ENCODE measurements at places on chromosomes 16 and 17.

DNA sequence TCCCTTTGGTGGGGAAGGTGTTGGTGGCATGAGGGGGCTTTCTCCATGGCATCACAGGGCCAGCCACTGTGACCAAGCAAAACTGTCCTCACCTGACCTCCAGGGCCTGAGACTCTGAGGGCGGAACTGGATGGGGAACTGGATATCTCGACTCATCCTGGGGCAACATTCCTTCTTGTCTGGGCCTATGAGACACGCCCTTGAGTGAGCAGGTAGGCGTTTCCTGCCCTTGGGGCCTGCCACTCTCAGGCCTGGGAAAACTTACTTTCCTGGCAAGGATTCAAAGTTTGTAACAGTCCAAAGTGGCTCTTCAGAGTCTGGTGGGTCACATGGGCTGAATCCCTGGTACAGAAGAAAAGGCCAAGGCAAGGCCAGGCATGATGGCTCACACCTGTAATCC, 9.6 kb downstream of the MT1X start:
- DNase-seq: no peak

- no peak for DNase-seq
These were observed 18.2 kb downstream of the MPP3 start for GRCh38 chr17:43814714-43815113.

- no peak for DNase-seq
These were observed 40.9 kb downstream of the ADAMTS18 start for GRCh38 chr16:77393955-77394354.

DNA sequence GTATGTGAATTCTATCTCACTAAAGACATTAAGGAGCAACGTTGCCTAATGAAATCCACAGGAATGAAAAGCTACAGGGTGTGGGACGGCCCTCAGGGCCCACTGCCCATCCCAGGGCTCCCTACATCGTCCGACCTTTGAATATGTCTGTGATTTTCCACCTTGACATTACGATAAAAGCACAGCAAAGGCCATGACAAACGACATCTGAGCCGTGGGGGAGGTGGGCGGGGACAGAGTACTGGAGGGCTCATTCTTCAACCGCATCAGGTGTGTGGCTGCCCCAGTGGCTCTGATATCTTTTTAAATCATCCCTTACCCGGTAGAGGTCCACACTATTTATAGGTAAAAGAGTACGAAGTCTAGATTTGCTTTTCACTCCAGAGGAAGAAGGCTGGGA, 35.1 kb downstream of the LMF1 start:
- DNase-seq: no peak

GRCh38 chr16:66508914-66509496, 40.9 kb downstream of the TK2 start:
- DNase-seq: no peak

GRCh38 chr17:43905985-43906852, 1.1 kb downstream of the MPP2 start:
- DNase-seq: peak; percentile 85

DNA sequence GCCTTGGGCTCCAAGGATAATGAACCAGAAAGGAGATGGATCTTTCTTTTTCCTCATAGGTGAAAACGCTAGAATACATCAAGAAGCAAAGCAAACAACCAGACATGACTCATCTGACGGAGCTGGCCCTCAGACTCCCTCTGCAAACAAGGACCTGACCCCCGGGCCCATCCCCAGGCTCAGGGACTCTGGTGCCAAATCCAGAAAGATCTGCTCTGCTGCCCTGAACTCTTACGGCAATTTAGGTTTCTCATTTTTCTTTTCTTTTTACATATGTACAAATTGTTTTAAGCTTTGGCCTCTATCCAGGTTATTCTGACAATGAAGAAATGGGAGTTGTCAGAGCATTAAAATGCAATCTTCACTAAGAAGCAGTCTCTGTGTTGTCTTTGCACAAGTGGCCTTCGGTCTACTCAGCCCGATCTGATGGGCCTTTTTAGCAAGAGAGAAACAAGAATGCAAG, 17.7 kb downstream of the KNOP1 start:
- DNase-seq: no peak

DNA sequence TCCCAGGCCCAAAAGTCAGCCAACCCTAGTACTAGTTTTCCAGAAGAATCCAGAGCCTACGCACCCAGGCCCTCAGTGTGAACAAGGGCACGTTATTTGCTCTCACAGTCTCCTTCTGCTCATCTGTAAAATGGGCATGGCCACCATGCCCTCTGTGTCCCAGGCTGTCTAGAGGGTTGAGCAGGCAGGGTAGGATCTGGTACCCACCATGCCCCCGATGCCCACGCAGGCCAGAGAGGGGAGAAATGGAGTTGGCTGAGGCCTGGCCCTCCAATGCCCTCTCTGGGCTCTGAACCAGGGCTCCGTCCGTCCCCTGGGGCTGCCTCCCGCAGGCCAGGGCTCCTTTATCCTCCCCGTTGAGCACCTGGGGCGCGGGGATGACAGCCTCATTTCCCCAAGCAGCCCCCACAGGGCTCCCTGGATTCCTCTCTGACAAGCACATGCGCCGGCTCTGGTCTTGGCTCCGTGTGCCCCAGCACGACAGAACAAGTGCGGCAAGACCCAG, 9.1 kb upstream of the BAHCC1 start:
- no peak for DNase-seq

DNA sequence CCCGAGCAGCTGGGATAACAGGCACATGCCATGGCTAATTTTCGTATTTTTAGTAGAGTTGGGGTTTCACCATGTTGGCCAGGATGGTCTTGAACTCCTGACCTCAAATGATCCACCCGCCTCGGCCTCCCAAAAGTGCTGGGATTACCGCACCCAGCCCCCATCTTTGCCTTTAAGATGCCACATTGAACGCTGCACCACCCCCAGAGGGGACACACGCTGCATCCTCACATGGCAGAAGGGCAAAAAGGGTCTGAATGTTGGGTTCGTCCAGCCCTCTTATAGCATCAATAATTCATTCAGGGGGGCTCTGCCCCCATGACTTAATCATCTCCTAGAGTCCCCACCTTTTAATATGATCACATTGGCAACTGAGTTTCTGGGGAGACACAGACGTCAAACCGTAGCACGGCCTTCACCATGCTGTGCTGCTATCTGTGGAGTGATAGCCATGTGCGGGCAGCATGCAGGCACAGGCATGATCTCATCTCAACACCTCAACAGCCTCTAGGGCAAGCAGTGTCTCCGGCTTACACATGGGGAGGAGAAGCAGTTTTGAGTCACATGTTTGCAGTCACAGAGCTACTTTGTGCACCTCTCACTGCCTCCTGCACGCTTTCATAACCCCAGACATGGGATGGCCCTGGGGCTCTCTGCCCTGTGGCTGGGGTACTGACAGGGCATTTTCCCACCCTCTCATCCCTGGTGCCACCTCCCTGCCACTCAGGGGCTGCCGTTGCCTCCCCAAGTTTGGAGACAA, 30.0 kb downstream of the IL21R start:
- no peak for DNase-seq

DNA sequence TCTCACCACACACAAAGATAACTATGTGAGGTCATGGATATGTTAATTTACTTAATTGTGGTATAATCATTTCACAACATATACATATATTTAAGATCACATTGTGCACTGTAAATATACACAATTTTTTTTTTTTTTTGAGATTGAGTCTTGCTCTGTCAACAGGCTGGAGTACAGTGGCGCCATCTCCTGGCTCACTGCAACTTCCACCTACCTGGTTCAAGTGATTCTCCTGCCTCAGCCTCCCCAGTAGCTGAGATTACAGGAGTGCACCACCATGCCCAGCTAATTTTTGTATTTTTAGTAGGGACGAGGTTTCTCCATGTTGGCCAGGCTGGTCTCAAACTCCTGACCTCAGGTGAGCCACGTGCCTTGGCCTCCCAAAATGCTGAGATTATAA, 11.5 kb upstream of the PRSS54 start:
- no peak for DNase-seq

- no peak for DNase-seq
These were observed 7.5 kb downstream of the FLOT2 start for GRCh38 chr17:28889996-28890395.

Measured in putamen (tissue), 1 donor.